ENCODE measurements at places on chromosomes 7 and 10.

DNA sequence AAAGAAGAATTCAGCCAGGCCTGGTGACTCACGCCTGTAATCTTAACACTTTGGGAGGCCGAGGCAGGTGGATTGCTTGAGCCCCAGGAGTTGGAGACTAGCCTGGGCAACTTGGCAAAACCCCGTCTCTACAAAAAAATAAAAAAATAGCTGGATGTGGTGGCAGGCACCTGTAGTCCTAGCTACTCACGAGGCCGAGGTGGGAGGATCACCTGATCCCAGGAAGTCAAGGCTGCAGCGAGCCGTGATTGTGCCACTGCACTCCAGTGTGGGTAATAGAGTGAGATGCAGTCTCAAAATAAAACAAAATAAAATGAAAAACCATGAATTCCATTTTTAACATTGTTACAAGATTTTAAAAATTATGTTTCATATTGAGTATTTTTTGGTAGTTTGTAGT is 988.9 kb upstream of the ZNF722 start:
- DNase-seq = no peak

DNA sequence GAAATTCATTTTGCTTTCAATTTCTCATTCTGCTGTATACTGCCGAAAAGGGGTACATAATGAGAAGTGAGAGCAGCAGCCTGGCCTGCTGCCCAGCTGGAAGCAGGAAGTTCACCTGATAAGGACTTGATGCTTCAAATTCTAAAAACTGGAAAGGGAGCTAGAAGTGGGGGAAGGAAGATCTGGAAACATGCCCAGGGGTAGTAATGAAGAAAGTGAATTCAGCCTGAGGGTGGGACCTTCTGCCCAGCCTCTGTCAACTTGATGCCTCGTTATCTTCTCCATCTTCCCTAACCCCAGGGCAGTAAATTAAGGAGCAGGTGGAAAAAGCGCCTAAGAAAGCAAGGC is 69.4 kb downstream of the ARMH3 start:
- DNase-seq = no peak

DNA sequence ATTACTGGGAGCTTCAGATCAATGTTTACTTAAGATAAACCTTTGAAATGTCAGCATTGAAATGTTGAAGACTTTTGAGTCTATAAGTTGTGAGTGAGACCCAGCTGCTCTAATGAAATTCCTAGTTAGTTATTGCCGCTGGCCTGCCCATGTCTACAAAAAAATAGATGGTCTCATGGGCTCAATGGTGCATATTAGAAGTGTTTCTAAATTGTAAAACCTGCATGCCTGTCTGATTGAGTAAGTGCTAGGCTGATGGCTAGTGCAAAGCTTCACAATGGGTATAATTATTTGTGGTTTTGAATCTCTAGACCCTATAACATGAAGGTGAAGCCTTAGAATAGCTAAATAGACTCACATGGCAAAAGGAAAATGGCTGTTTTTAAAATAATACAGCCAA is 234.5 kb downstream of the SORCS3 start:
- DNase-seq = no peak

- no peak for DNase-seq
Observed at GRCh38 chr7:116445447-116446211, 53.9 kb upstream of the CAV2 start.

GRCh38 chr10:52172581-52172980 is 141.5 kb upstream of the DKK1 start:
- DNase-seq = no peak

GRCh38 chr7:102147008-102147407 is 139.7 kb upstream of the SH2B2 start:
- DNase-seq = no peak

GRCh38 chr7:158449942-158450341 is 137.7 kb downstream of the PTPRN2 start:
- DNase-seq = no peak

- no peak for DNase-seq
Observed at GRCh38 chr7:27435461-27435860, 192.9 kb downstream of the EVX1 start.

DNA sequence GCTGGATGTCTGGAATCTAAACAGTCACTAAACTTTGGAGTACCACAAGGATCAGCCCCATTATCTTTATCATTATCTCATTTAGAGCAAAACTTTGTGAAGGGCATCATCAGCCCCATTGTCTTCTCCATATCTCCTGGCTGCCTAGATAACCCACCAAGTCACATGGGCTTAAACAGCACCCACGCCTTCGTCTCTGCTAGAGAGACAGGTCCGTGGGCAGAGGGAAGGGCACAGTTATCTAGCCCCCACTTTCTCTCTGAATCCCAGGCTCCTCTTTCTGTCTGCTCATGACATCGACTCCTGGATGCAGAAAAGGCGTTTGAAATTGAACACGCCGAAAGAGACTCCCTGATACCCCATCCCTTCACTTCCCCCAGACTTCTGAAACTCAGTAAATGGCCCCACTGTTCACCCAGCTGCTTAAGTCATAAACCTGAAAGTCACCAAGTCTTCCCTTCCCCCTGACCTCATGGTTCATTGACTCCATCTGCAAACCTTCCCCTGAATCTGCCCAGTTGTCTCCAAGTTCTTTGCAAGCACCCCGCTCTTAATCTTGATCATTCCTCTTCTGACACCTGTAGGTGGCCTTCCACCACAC is 20.9 kb upstream of the PARD3 start:
- DNase-seq = no peak

DNA sequence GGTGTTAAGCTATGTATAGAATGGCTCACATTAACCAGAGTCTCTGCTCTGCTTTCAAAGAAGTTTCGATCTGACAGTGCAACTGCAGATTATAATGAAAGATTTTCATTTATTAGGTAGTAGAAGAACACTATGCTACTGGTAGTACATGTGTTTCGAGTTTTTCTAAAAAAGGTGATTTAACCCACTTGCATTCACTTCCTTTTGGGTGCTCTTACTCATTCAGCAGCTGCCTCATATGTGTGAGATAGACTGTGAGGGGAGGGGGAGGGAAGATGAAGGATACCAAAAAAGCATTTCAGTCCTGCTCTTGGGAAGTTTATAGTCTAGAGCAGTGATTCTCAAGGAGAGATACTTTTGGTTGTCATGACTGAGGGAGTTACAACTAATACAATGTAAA is 20.4 kb downstream of the PLEKHA8 start:
- no peak for DNase-seq

- no peak for DNase-seq
Observed at GRCh38 chr7:12864470-12865046, 177.1 kb downstream of the ARL4A start.

GRCh38 chr7:75727881-75728593 is 10.7 kb downstream of the HIP1 start:
- DNase-seq = no peak

DNA sequence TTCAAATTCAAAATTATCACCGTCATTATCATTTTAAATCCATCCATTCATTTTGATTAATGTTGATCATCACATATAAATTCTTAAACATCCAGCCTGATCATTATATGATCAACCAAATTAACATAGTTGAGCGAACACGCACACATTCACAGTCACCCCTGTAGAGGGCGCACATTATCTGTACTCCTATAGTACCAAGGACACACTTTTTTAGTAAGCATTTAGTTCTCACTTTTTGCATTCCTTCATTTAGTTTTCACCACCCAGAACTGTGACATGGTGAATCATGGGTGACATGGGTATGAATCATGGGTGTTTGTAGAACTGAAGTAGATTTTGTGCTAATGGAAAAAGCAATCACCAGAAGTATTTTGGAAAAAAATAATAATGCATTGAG is 26.0 kb upstream of the ZNF735 start:
- DNase-seq = no peak

DNA sequence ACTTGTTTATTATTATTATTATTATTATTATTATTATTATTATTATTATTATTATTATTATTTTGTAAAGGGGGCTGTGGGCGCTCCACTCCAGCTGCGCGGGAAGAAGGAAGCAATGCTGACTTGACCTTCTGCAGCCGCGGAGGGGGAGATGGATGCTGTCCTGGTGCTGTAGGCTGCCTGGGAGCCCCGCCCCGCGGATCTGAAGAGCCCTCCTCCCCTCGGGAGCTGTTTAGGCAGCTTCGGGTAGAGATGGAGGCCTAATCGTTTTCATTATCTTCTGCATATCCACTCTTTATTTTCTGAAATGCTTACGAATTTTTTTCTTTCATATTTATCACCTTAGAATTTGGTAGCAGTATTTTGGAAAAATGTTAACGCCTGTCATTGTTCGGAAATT is 101.2 kb upstream of the KLF6 start:
- DNase-seq = no peak
